Stimulated activated CD4-positive, alpha-beta T cell treated with anti-CD3 and anti-CD28 coated beads, TNF-alpha, amount 100 ng/mL, for 4 hours (primary cell): ENCODE measurements at places on chromosomes 5 and 9.

DNA sequence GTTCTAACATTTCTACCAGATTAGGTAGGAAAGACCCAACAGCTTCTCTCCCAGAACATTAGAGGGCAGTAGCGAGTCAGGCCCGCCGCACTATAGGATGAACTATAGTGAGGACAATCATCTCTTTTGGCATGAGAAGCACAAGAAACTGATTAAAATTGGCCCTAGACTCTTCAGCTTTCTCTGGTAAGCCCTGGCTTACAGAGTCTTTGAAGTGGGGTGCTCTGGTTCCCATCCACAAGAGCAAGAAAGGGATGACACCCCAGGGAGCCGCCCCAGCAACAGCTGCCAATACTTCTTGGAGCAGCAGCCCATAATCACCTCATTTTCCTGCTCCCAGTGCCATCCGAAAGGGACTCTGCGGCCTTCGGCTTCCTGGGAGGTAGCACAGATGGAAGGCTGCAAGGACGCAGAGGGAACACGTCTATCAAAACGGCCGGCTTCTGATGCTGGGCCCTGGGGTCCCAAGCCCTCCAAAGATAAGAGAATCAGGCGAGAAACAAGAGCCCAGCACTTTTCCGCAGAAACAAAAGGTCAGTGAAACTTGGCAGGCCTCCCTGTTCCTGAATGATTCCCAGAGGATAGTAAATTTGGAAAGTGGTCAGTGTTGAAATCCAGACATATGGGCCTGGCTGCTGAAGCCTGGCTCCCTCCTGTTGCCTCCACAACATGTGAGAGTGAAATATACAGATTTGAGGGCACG, 69.3 kb downstream of the HSD17B3 start:
- DNase-seq: no peak

- DNase-seq: no peak
Observed at GRCh38 chr9:7150153-7150890, 392.5 kb downstream of the KDM4C start.

DNA sequence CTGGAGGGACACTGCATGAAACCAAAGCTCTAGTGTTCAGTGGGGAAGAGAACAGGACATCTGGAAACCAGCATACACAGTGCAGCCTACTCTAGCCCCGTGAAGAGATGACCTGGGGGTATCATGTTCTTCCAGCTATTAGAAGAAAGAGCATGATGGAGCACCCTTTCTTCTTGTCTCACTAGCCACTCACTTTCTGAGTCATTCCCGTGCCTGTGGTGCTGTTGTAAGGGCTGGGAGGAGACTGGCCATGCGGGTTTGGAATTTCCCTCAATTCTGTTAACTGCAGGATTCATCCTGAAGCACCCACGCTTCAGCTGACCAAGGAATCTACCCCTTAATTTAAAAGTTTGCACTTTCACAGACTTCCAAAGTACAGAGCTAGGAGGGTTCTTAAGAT, 137.0 kb downstream of the COL23A1 start:
- no peak for DNase-seq

DNA sequence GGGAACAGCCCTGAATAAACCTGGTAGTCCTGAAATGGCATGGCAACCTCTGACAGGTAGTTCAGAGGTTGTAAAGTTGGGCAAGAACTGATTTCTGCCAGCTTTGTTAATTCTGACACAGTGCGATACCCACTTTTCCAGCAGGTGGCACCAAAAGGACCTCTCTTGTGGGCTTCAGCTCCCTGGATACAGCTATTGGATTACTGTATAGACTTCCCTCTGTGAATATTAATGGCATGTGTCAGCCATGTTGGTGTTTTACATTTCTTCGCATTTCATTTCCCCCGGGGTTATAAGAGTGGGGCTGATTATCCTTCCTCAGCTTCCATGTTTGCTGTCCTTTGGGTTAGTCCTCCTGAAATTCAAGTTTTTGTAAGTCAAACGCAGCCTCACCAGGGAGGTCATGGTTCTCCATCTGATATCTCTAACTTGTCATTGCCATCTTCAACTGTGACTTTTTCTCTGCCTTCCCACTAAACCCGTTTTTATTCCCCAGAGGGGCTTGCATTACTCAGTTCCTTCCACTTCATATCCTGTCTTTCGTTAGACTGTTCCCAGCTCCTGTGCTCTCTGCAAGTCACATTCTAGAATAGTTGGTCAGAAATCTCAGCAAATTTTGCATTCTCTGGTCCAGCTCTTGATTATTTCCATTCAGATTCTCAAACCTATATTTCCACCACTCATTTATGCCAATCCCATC, 135.6 kb downstream of the LIFR start:
- DNase-seq: no peak
